Amniotic stem cell (primary cell): ENCODE measurements at places on chromosomes 5 and 9.

GRCh38 chr5:95007921-95008597 lies 276.8 kb downstream of the MCTP1 start:
- DNase-seq, result no peak

DNA sequence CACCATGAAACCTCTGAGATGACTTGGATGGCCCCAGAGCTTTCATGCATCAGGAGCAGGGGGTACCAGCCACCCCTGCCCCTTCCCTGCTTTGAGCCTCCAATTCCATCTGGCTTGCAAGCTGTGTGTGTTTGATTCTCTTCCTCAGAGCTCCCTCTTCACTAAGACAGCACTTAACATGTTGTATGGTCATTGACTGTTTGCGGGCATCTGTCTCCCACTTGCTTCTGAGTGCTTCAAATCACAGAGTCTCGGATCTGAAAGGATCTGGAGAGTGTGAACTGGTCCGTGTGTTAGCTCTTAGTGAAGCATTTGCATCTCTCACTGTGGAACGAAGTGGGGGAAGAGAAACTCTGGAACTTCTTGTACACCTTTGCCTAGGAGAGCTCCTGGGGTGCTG lies 7.1 kb upstream of the CPLX2 start:
- no peak for DNase-seq

GRCh38 chr5:52521236-52521635 lies 266.5 kb upstream of the ITGA1 start:
- DNase-seq, result no peak

DNA sequence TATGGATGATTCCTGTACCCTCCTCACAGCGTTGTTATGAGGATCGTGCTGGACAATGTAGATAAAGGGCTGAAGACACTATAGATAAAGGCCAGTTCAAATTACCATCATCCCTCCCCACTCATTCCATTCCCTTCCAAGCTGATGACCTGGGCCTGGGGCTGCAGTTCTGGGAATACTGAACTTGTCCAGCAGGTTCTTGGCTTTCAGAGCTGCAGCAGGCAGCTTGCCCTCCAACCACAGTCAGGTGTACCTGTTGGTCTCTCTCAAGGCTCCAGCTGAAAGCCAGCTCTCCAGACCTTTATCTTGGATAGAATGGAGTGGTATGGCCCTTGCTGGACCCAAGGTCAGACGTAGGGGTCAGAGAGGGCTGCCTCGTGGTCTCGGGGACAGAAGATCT lies 92.5 kb downstream of the PCDH1 start:
- DNase-seq, result no peak

DNA sequence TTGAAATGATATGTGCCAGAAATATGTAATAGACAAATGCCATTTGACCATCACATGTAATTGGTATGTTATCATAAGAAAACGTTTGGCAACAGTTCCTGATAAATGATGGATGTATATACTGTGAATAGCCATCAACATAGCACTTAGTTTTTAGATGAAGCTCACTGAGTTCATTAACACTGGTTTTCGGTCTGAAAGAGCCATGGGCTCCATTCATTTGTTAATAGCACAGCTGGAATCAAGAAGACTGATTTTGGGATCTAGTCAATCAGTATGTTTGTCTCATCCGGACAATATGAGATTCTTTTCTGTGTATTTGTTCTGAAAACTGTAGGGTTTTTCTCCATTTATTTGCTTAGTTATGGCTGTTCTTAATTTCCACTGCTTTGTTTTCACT lies 413.5 kb upstream of the CLINT1 start:
- no peak for DNase-seq

DNA sequence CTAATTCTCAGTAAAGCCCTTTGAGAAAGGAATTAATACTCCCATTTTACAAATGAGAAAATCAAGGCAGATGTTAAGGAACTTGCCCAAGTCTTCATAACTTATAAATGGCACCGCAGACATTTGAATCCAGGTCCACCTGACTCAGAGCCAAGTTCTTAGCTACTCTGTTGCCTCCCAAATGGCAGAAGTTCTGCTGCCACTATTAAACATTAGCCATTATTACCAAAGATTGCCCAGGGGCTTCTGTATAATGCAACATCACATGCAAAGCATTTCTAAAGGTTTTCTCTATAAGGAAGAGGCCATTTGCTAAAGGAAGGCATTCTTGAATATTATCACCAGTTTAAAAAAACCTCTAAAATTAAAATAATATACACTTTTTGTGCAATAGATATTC lies 28.3 kb downstream of the TPD52L3 start:
- no peak for DNase-seq

GRCh38 chr5:132411304-132412013 lies 41.9 kb downstream of the SLC22A5 start:
- DNase-seq, result no peak

- DNase-seq, result no peak
These were observed 25.7 kb upstream of the UGCG start for GRCh38 chr9:111870774-111871498.

DNA sequence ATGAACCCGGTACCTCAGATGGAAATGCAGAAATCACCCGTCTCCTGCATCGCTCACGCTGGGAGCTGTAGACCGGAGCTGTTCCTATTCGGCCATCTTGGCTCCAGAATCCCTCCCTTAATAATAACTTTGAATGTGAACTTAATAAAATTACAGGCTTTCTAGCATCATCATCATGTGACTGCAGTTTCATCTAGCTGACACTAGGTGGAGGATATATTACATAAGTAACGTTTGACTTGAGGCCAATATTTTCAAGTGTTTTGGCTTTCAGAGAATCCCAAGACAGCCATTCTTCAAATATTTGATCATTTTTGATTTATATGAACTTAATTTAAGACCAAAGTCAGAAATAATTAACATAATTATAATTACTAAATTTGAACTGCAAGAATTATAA lies 474.9 kb upstream of the CDH10 start:
- DNase-seq, result no peak

DNA sequence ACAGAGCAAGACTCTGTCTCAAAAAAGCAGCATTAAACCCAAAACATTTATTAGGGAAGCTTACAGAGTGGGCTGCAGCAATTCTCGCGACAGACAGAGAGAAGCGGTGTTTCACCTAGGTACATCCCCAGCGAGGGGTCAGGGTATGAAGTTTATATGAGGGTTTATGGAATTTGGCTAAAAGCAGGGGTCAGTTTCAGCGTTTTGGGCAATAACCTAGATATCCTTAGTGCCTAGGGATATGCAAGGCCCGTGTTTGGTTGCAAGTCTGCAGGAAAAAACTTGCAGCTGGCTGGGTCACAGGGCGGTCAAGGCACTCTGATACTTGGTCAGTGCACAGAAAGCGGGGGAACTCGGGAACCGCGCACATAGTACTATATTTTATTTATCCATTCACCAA lies 649 bp upstream of the GLE1 start:
- DNase-seq, result no peak

GRCh38 chr5:87282269-87282668 lies 14.6 kb downstream of the RASA1 start:
- no peak for DNase-seq

GRCh38 chr9:99998866-99999265 lies 92.4 kb downstream of the STX17 start:
- DNase-seq, result no peak

GRCh38 chr9:33110686-33111085 lies 34.2 kb upstream of the SMU1 start:
- DNase-seq, result no peak

DNA sequence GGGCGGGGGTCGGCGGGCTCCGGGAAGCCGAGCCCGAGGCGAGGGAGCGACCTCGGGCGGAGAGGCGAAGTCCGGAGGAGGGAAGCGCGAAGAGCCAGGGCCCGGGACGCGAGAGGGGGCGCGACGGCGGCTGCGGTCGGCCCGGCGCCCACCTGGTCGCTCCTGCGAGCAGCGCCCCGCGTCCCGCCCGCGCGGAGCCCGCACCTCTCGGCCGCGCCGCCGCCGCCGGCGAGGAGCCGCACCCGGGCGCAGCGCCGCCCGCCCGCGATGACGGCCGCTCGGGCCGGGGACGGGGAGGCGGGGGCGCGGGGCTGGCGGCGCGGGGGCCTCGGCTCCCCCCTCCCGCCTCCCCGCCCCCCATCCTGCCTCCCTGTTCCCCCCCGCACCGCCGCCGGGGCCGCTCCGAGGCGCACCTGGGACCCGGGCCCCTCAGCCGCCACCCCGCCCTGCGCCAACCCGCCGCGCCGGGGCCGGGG lies 2.6 kb downstream of the NR5A1 start:
- no peak for DNase-seq

GRCh38 chr5:155943516-155944407 lies 383.2 kb upstream of the SGCD start:
- DNase-seq, result peak; percentile 64

DNA sequence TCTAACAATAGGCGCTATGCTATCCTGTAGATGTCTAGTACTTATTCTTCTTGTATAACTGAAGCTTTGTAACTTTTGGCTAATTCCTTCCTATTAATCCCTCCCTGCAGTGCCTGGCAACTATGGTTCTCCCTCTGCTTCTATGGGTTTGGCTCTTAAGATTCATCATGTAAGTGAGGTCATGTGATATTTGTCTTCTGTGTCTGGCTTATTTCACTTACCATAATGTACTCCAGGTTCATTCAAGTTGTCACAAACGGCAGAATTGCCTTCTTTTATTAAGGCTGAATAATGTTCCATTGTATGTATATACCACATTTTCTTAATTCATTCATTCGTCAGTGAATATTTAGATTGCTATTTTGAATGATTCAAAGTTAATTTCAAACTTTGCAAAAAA lies 149.9 kb upstream of the GAS1 start:
- DNase-seq, result no peak

DNA sequence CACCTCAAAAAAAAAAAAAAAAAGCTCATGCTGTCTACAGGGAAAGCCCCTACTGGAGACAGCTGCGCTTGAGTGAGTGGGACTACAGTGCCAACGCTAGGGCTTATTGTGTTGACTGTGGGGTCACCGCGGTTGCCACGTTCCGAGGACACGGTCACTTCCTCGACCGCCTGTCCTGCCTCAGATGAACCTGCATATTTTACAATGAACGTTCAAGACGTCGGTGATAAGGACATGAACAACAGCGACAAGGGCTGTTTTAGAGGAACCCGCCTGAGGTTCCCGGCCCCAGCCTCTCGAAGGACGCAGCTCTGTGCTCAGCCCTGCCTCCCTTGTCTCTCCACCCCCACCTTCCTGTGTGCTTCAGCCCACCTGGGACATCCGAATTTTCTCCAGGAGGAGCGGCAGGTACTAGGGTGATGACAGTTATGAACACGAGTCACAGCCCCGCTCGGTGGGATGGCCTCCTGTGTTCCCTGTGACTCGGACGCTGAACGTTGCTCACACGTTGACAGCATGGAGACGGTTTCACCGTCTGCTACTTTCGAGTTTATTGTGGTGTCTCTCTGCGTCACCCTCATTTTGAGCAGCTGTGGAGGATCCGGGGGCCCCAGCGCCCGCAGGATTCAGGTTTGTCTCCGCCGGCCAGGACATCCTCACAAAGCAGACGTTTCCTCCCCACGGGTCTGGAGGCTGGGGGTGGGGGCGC lies 11.3 kb upstream of the DIPK1B start:
- DNase-seq, result no peak

DNA sequence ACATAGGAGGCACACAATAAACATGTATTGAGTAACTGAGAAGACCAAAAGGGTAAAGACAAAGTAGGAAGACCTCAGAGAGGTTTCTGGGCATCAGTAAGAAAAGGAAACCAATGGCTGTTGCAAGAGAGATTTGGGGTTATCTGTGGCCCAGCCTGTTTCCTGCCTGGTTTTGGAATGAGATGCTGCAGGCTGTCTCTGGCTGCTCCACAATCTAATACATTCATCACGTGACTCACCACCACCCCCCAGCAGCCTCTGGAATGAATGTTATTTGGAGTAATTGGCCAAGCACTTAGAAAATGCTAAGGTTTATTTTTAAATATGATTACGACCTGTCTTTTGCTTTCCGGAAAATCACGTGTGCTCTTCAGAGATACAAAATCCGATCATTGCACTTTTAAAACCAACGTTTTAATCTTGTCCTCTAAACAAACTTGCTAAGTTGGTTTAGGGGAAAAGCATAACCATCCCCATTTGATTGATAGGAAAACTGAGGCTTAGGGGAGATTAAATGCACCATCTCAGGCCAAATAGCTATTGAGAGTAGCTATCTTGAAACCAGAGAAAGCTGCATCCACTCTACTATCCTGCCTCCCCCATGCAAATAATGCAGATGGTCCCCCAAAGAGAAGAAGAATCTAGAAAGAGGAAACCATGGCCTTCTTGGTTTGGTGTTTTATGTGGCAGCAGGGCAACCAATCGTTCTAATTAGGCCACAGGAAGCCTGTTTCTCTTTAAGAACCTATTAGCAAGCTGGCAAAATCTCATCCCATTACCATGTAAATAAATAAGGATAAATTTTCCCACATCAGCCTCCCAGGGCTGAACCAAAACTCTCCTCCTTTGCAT lies 151.8 kb upstream of the ADRA1B start:
- DNase-seq, result no peak

- no peak for DNase-seq
These were observed 148.3 kb upstream of the GHR start for GRCh38 chr5:42274913-42275312.

GRCh38 chr5:98458726-98459125 lies 314.7 kb upstream of the RGMB start:
- no peak for DNase-seq

- DNase-seq, result no peak
These were observed 900 bp downstream of the RGS7BP start for GRCh38 chr5:64506567-64507263.

DNA sequence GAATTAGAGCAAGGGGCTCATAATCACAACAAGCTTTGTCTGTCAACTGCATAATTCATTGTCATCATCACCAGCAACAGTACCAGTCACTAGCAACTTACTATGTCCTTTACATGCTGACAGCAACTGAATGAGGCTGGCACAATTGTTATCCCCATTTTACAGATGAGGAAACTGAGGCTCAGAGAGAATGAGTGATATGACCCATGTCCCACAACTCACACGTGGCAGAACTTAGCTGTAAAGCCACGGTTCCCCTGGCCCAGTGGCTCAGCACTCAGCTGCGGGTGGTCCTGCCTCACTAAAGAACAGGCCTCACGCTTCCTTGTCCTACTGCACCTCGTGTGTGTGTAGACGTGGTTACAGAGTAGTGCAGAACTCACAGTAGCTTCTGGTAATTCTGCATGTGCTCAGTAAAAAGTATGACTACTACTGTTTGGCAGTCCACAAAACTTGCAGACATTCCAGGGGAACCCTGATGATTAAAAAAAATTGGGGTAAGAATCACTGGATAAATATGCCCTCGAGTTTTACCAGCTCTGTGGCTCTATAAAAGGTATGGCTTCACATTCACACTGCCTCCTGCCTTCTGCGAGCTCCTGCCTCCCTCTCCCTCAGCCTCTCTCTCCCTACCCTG lies 30.2 kb downstream of the AFAP1L1 start:
- no peak for DNase-seq

GRCh38 chr5:108320231-108320630 lies 61.7 kb downstream of the FBXL17 start:
- no peak for DNase-seq

GRCh38 chr9:23555851-23556250 lies 270.2 kb downstream of the ELAVL2 start:
- DNase-seq, result no peak

DNA sequence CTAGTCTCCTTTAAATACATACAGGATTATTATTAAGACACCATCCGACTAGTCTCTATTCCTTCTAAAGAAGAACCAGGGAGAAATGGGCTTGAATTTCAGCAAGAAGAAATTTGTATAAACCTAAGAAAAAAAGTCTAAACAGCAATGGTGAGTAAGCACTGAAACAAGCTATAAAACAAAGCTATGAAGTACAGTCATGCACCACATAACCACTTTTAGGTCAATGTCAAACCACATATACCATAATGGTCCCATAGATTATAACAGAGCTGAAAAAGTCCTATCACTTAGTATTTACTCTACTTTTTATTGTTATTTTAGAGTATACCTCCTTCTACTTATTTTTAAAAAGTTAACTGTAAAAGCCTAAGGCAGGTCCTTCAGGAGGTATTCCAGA lies 102.0 kb upstream of the NFIB start:
- DNase-seq, result no peak
